ENCODE measurements at places on chromosomes 5 and 9.
A peak's percentile ranks its signal among the peaks of the same experiment; 100 is the strongest.

GRCh38 chr5:50905996-50906570, 239.6 kb downstream of the PARP8 start:
- no peak for DNase-seq
- no peaks in the 10 kb centered on the region for H3K36me3 ChIP-seq
- H3K27ac ChIP-seq = no peak overlapping the region
- H3K27me3 ChIP-seq = no peaks in the 10 kb centered on the region
- no peak overlapping the region for H3K4me3 ChIP-seq

DNA sequence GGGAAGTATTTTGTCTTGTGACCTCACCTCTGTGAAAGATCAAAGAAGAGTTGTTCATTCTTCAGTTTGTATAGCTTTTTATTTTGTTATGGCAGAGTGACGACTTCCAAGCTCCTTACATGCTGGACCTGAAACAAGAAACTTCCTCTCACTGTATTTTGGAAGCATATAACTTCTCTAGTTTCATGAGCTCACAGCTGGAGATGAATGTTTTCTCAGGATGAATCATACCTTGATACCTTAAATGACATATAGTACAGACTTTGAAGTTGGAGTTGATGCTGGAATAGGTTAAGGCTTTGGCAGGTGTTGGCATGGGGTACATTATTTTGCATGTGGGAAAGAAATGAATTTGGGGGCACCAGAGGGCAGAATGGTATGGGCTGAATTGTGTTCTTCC, 112.5 kb downstream of the SLC25A46 start:
- no peak overlapping the region for H3K27ac ChIP-seq
- H3K36me3 ChIP-seq = no peaks in the 10 kb centered on the region
- H3K27me3 ChIP-seq = no peaks in the 10 kb centered on the region
- no peaks in the 10 kb centered on the region for H3K4me1 ChIP-seq
- DNase-seq = no peak

GRCh38 chr9:134024214-134024792, 978 bp upstream of the BRD3OS start:
- DNase-seq = no peak
- no peaks in the 10 kb centered on the region for H3K27me3 ChIP-seq
- no peak overlapping the region for H3K4me3 ChIP-seq

DNA sequence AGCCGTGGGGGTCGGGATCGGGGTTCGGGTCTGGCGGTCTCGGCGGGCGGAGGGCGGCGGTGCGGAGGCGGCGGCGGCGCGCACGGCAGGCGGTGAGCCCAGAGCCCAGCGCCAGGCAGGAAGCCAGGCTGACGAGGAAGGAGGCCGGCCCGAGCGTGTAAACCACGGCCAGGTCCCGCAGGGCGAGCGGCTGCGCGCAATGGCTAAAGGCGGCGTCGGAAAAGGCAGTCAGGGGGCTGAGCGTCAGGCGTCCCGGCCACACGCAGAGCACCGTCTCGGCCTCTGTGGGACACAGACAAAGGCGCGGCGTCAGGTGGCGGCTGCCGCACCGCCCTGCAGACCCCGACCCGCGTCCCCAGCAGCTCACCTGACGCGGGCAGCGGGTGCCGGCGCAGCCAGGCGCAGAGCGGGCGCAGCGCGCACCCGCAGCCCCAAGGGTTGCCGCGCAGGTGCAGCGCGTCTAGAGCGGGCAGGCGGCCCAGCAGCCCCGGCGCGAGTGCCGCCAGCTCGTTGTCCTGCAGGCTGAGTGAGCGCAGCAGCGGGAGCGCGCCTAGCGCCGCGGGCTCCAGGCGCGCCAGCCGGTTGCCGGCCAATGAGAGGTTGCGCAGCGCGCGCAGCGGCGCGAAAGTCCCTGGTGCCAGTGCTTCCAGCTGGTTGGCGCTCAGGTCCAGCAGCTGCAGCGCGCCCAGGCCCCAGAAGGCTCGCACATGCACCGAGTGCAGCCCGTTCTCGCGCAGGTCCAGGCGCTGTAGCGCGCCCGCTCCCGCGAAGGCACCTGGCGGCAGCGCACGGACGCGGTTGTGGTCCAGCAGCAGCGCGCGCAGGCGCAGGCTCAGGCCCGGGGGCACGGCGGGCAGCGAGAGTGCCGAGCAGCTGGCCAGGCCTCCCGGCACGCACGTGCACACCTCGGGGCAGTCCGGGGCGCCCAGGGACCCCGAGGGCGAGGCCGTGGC, 671 bp downstream of the LRRC26 start:
- H3K4me1 ChIP-seq = peaks cover 29% of the 10 kb centered on the region
- H3K36me3 ChIP-seq = no peaks in the 10 kb centered on the region
- DNase-seq = no peak

GRCh38 chr9:131282688-131283422, 6.5 kb upstream of the FAM78A start:
- DNase-seq = no peak
- peaks cover 10% of the 10 kb centered on the region for H3K4me1 ChIP-seq
- no peaks in the 10 kb centered on the region for H3K36me3 ChIP-seq

GRCh38 chr5:143036146-143036927, 266.2 kb downstream of the ARHGAP26 start:
- H3K27ac ChIP-seq = no peak overlapping the region
- peaks cover 7% of the 10 kb centered on the region for H3K4me1 ChIP-seq
- DNase-seq = no peak
- H3K27me3 ChIP-seq = no peaks in the 10 kb centered on the region

DNA sequence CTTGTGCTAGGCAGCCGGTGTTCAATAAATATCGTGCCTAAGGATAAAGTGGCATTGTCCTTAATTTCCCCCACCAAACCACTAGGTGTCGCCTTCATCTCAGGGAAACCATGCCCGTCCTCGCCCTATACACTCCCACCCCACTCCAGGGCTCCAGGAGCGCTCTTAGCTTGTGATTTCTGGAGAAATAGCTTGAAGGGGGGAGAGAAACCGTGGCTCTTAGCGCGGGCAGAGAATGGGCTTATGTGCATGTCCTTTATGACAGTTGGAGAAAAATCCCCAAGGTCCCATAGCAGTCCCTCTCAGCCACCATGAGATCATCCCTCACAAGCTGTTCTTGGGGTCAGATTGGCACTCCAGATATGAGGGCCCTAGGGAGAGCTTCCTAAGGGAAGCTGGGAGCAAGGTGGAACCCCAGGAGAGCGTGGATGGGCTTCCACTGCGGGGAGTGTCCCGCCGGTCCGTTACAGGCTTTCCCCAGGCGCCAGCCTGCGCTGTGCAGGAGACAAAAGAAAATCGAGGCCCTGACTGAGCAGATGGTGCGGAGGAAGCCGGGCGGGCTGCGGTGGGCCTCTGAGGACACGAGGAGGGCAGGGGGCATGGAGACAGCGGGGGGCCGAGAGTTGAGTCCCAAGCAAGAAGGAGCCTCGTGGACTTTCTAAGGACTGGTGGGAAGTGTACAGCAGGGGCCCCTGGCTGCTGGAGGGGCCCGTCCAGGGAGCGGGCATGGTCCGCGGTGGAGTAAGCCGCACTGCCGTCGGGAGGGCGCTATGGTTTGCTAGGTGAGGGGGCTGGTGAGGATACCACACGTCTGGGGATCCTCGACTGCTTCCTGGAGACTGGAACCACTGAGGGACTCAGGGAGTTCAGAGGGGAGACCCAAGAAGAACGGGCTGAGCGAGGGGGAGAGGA, 750 bp upstream of the NPR2 start:
- no peaks in the 10 kb centered on the region for H3K36me3 ChIP-seq
- peak; percentile 92 for DNase-seq
- H3K4me3 ChIP-seq = peak overlapping the region; percentile 70
- H3K27me3 ChIP-seq = no peaks in the 10 kb centered on the region
- H3K4me1 ChIP-seq = peaks cover 44% of the 10 kb centered on the region

DNA sequence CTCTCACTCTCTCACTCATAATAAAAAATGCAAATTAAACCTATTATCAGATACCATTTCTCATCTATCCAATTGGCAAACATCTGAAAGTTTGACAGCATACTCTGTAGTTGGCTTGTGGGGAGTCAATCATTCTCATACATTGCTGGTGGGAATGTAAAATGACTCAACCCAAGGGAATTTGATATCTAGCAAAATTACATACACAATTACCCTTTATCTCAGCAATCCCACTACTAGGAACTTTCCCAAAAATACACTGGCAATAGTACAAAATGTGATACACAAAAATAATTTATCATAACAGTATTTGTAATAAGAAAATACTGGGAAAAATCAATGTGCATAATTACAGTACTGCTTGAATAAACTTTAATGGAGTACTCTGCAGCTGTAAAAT, 731.3 kb downstream of the DTWD2 start:
- no peaks in the 10 kb centered on the region for H3K4me1 ChIP-seq
- H3K36me3 ChIP-seq = no peaks in the 10 kb centered on the region
- H3K4me3 ChIP-seq = no peak overlapping the region
- DNase-seq = no peak
- H3K27ac ChIP-seq = no peak overlapping the region
- H3K27me3 ChIP-seq = no peaks in the 10 kb centered on the region

DNA sequence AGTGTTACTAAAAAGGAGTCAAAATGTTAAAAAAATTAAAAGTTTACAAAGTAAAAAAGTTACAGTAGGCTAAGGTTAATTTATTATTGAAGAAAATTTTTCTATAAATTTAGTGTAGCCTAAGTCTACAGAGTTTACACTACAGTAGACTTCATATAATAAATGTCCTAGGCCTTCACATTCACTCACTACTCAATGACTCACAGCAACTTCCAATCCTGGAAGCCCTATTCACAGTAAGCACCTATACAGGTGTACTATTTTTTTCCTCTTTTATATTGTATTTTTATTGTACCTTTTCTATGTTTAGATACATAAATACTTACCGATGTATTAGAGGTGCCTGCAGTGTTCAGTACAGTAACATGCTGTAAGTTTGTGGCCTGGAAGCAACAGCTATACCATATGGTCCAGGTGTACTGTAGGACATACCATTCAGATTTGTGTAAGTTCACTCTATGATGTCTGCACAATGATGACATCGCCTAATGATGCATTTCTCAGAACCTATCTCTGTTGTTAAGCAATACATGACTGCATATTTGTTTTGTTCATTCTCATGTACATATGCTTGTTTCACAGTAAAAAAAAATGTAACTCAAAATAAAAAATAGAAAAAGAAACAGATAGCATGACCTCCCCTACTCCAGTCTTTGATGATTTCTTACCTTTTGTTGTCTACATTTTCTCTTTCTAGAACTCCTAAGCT, 64.7 kb downstream of the NR3C1 start:
- no peak overlapping the region for H3K4me3 ChIP-seq
- no peaks in the 10 kb centered on the region for H3K27me3 ChIP-seq
- no peak for DNase-seq
- peaks cover 40% of the 10 kb centered on the region for H3K4me1 ChIP-seq
- H3K36me3 ChIP-seq = no peaks in the 10 kb centered on the region
- no peak overlapping the region for H3K27ac ChIP-seq

GRCh38 chr9:27311184-27311583, 14.2 kb upstream of the EQTN start:
- no peak overlapping the region for H3K4me3 ChIP-seq
- DNase-seq = no peak
- no peaks in the 10 kb centered on the region for H3K27me3 ChIP-seq
- no peak overlapping the region for H3K27ac ChIP-seq

DNA sequence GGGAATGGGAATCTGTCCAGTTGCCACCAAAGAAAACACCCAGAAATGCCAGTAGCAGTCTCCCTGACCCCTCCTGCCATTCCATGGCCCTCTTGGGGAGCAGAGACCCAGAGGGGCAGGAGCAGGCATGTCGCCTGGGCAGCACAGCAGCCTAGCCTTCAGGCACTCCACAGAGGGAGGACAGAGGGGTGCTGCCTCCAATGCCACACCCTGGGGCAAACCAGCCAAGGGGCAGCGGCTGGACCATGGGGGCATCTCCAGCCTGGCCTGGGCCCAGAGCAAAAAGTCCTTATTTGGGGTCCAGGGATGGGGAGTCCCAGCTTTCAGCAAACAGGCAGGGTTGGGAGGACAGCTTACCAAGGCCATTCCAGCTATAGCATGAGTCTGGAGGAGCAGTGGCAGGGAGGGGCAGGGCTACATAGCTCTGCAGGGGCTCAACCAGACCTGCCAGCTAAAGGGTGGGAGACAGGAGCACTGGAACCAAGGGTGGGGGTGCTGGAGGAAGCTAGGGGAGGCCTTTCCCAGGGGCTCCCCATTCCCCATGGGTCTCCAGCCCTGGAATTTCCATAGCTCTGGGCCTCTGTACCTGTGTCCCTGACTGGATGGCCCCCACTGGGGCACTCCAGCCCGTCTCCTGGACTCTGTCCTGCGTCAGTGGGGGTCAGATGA, 6.7 kb downstream of the BRD3 start:
- H3K4me1 ChIP-seq = peaks cover 91% of the 10 kb centered on the region
- H3K27me3 ChIP-seq = no peaks in the 10 kb centered on the region
- H3K27ac ChIP-seq = no peak overlapping the region
- H3K36me3 ChIP-seq = no peaks in the 10 kb centered on the region

GRCh38 chr9:15837079-15837679, 284.3 kb downstream of the CCDC171 start:
- no peak overlapping the region for H3K4me3 ChIP-seq
- no peaks in the 10 kb centered on the region for H3K36me3 ChIP-seq
- no peaks in the 10 kb centered on the region for H3K4me1 ChIP-seq

DNA sequence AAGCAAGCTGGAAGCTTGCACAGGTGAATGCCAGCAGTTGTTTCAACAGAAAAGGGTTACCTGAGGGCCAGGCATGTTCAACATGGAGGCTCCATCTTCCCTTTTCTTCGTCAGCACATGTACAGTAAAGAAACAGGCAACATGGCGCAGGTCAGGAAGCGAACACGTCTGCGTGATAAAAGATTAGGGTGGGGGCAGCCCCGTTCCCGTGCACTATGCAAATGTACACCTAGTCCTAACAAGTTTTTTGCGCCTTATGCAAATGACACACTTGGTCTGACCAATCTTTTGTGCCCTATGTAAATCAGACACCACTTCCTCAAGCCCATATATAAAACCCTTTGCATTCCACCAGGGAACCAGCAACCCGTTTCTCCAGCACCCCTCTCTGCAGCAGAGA, 452.1 kb upstream of the PTPRD start:
- no peaks in the 10 kb centered on the region for H3K27me3 ChIP-seq
- no peak overlapping the region for H3K27ac ChIP-seq
- no peak for DNase-seq
- H3K36me3 ChIP-seq = no peaks in the 10 kb centered on the region
- no peaks in the 10 kb centered on the region for H3K4me1 ChIP-seq

DNA sequence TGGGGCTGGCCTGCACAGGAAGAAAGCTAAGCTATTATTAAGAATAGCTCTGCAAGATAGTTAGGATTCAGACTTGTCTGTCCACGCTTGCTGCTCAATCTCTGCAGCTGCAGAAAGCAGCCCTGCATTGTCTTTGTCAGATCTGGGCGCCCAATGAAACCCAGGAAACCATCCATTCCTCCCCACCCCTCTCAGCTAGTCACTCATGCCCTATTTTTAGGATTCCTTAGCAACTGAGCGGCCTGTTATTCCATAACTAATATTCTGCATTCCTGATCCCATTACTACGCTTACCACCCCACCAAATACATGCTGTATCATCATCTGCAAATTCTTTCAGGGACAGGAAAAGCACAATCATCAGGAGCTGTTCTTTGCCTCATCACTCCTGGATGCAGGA, 52.9 kb upstream of the APC start:
- no peak overlapping the region for H3K4me3 ChIP-seq
- H3K4me1 ChIP-seq = peaks cover 18% of the 10 kb centered on the region
- H3K27ac ChIP-seq = peak overlapping the region; percentile 53
